ENCODE measurements at places on chromosomes 2 and 18.

- DNase-seq = no peak
Measured at GRCh38 chr2:177754492-177754873, 318.1 kb downstream of the PDE11A start.

GRCh38 chr2:204180649-204181048 is 244.1 kb downstream of the ICOS start:
- no peak for DNase-seq

DNA sequence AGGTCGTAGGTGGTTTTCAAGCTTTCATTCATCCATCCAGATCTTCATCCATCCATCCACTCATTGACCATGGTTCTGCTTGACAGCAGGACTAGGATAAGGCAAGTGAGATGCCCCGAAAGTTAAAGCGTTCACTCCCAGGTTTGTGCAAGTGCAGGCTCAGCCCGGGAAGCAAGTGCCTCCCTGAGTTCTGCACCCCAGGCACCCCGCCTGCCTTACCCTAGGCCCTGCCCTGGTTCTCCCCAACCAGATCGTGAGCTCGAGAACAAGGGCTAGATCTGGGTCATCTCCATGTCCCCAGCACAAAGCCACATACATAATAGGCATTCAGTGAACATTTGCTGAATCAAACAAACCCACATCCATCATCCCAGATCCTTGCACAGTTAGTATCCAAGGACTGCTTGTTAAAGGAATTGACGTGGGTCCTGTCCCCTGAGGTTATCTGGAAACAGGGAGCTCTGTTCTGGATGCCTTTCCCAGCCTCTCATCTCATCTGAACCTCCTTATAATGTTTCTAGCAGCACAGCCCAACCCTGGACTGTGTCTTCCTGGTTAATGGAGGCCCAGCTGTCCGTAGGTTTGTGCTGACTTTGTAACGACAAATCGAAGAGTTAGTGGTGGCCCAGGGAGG is 116.1 kb upstream of the GPC1 start:
- DNase-seq = no peak

DNA sequence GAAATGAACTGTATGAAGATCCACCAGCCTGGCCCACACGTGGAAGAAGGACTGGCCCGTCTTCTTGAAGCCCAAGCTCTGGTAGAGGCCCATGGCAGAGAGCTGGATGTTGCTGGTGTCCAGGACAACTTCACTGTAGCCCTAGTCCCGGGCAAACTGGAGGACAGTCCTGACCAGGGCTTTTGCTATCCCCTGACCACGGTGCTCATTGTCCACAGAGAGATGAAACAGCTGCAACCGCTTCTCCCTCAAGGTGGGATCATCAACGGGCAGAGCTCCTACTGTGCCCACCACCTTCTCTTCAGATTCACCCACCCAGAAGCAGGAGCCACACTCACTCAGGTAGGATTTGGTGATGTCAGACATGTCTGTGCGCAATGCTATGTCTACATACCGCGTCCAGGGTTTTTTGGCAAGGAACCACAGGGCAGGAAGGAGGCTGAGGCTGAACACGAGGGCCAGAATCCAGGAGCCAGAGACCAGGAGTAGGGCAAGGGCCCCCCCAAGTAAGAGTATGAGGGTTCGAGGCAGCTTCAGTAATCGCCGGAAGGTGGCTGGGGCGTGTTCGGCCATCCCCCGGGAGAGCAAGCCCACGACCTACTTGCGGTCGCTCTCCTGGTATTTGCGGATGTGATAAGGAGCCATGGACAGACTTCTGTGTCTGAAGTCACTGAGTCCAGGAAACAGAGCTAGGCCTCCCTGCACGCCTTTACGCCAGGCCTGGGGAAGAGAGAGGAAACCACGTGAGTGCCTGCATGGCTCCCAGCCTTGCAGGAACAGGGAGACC is 36.3 kb downstream of the TPRKB start:
- DNase-seq = no peak

DNA sequence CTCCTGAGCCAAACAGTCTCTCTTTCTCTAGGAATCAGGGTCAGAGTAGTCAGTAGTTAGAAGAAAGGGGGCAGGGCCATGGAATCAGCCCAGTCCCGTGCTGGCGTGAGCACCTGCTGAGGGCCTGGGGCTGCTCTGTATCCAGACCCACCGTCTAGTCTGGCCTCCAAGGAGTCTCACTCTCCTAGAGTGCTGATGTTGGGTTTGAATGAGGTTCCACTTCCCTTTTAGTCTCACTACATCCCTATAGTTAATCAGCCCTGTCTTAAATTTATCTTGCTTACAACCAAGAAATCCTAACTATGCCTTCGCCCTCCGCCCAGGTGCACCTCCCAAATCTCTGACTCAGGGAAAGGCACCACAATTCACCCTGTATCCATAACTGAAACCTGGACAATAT is 13.4 kb upstream of the KCTD1 start:
- peak; percentile 32 for DNase-seq

DNA sequence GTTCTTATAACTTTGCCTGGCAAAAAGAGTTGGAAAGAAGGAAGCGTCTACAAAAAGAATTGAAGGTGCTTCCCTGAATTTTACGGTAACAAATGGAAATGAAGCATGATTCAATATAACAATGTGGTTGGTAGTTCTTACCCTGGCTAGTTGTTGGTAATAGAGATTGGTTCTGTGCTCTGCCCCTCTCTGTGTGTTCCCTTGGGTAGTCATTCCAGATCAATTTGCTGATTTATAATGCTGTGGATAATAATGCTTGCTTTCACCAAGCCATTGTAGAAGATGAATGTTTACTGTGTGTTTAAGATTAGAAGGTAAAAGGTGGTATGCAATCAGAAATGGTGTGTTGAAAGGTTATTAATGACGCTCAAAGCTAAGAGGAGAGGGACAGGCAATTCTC is 577.8 kb upstream of the NXPH2 start:
- no peak for DNase-seq

DNA sequence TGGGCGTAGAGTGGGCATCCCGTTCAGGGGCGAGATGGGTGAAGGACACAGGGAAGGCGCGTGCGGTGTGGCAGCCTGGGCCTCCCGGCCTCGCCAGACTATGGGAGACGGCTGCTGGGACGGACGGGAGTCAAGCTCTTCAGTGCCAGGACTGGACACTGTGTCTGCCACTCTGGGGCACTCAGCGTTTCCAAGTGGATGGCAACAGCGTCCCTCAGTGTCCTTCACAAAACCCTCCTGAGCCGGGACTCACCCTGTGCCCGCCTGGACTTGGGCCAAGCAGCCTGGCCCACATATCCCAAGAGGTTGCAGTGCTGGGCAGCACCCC is 16.3 kb upstream of the BOK start:
- DNase-seq = no peak

DNA sequence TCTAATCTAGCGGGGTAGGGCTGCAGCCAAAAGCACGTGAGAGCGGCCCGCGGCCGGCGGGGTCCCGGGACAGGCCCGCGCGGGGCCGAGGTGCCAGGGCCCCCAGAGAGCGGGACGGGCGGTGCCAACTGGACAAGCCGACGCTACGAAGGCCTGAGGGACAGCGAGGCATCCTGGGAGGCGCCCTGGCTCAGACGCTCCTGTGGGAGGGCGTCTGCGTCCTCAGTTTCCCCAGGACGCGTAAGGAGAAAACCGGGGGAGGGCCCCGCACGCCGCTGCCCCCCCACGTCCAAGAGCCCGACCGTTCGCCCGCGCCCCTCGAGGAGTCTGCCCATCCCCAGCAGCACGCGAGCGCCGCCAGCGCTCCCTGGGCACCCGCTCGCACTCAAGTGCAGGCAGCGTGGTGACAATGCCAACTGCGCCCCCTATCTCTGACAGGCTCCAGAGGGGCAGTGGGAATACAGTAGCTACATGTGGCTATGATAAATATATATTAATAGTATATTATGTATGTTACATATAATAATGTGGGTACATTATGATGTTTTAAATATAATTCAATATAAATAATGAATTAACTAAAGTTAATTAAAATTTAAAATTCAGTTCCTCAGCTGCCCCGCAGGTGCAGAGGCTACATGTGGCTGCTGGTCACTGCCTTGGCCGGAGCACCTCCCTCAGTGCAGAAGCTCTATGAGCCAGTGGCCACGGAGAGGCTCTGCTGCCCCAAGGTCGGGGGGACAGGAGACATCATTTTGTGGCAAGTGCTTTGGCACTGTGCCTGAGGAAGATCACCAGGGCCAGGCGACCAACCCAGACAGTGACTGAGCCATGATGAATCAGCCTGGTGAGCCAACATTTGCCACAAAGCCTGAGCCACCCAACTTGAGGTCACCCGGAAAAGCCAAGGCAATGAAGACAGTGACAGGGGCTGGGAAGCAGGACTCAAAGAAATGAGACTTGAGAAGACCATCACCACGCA is 5.5 kb upstream of the SFT2D3 start:
- DNase-seq = peak; percentile 82

- DNase-seq = no peak
Measured at GRCh38 chr2:237731663-237732062, 66.9 kb upstream of the RBM44 start.

DNA sequence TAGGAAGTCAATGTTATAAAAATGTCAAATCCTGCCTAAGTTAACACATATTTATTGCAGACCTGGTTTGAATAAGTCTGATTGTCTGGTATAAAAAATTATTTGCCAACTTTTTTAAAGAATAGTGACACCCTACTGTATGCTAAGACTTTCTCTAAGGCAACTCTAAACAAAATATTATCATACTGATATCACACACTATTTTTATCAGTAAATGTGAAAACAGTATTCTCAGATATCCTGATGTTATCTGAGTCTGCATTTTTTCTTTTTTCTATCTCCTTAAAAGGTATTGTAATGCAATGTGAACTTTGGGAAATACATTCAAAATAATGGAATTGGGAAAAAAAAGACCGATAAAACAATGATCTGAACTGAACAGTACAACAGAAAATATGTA is 127.1 kb downstream of the DOCK10 start:
- DNase-seq = no peak

GRCh38 chr2:177088529-177088928 is 124.1 kb upstream of the HNRNPA3 start:
- DNase-seq = no peak

DNA sequence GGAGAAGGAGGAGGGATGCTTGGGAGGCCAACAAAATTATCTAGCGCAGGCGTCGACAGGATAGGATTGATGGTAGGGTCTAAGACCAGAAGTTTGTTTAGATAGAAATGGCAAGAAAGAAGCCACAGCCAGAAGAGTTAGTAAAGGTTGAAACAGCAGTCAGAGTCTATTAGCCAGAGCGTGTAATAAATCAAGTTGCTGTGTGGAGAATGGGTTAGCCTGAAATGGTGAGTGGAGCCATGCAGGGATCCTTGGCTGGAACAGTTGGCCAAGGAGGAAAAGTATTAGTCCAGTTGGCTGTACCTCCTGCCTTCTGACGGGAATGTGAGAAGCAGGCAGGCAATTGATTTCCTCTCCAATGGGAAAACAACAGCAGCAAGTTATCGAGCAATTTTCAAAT is 190.7 kb upstream of the CCDC68 start:
- no peak for DNase-seq

Measured in RPMI8226 (cell line).